Stimulated activated CD4-positive, alpha-beta T cell treated with anti-CD3 and anti-CD28 coated beads, Interleukin-1b, Interleukin-23, amount 100 ng/mL, for 24 hours (primary cell): ENCODE measurements at places on chromosomes 16 and 17.

DNA sequence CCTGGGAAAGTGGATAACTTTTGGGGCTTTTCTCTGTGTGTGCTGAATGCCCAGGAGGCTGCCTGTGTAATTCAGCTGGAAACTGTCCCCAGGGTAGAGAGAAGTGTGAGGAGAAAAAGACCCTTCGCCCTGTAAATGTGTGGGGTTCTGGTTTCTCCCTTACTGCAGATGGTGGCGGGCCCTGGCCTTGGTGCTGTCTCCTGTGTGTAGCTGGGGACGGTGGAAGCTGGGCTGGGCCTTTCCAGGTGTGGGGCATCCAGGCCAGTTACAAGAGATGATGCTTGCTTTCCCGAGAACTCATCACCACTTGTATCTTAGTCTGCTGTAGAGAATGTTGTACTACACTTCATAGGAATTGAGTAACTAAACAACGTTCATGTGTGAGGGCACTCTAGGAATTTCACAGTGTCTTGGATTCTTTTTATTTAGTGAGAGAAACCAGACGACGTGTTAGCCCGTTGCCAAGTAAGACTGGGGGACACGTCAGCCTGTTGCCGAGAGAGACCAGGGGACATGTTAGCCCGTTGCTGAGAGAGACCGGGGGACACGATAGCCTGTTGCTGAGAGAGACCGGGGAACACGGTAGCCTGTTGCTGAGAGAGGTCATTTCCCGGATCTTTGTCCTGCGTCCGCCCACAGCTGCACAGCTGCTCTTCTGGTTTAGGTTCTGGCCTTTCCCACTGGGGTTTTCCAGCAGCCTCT, 43.1 kb downstream of the TBCD start:
- DNase-seq, result no peak

DNA sequence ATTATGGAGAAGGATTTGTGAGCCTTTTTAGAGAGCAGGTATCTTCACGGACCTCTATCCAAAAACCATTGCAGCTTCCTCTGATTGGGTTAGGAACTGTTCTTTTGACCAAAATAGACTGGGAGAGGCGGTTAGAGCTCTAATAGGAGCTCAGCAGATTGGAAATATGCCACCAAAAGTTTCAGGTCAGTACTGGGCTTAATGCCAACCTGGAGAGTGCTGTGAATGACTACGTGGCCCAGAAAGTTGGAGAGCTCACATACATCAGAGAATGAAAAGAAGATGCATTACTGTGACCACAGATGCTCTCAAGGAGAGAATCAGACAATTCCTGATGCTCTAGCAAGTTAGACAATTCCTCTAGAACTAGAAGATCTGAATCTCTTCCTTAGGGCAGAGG, 86.5 kb downstream of the ABCA8 start:
- DNase-seq, result no peak

DNA sequence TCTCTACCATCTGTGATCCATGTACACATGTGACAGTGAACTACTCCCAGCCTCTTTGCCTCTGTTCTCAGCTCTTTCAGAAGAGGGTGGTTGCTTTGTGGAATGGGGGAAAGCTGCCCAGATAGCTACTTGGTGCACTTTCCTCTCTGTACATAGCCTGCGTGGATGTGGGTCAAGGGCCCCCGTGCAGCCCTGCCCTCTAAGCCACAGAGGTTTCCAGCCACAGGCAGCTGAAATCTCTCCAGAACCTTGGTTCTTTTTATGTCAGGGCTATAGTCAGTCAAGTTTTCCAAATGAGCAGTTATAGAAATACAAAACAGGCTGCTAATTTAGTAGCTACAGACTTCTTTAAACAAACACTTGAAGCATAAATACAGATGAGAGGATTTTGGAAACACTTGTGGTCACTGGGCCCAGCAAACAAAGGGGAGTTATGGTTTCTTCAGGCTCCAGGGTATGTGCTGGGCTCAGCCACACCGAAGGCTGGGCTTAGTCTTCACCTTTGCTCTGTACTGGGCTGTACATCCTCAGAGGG, 199.7 kb upstream of the ASIC2 start:
- no peak for DNase-seq

- DNase-seq, result peak; percentile 52
Measured at GRCh38 chr17:17681187-17681743, at the start of gene RAI1. Gene RAI1 (plus strand): TSS chr17:17681458. CDS start chr17:17792949, 111,491 bp downstream.

DNA sequence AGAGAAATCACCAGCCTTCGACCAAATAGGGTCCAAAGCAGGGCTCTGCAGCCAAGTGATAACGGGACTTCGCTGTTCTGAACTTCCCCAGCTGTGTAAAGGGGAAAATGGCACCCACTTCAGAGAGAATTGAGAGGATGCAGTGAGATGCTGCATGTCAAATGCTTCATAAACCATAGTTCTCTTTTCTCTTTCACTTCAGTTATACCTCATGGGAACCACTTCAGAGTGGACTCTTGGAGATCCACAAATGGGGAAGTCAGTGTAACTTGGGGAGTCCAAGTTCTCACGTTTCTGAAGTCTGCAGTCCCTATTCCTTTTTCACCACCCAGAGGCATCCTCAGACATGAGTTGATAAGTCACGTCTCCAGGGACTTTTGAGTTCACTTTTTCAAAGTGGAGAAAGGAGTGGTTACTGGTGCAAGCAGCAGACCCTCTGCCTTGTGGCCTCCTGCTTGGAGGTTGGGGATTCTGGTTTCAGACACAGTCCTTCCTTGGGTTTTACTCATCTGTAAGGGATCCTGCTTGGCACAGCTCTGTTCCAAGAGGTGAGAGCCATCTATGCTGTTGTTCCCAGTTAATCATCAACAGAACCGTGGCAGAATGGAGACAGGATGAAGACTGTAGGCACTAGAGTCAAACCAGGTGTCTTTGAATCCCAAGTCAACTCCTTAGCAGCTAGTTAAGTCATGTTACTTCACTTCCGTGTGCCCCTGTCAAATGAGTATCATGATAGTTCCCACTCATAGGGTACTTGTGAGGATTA, 123.4 kb upstream of the NOL11 start:
- DNase-seq, result no peak

DNA sequence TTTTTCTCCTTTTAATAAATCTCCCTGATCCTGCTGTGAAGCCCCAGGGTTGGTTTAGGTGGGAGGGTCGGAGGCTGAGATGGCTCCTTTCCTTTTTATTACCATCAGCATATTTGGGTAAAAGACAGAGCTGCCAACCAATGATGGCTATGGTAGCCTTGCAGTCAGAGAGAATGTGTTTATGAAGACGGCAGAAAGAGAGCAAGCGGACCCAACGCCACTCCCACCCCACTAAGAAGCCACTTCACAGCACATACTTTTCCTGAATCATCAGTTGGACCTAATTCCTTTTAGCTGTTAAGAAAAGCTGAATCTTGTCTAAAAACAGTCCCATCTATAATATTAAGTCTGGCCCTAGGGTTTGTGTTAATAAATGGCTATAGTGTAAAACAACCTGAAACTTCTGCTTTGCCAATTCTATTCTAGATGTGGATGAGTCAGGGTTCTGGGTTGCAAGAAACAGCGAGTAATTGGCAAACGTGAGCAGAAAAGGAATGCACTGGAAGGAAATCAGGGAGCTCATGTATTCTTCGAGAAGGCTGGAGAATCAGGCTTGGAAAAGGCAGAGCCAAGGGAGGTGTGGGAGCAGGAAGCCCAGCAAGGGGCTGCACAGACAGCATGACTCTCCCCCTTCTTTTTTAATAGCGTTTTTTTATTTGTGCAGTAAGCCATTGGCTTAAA, 34.0 kb upstream of the PRKCA start:
- no peak for DNase-seq

DNA sequence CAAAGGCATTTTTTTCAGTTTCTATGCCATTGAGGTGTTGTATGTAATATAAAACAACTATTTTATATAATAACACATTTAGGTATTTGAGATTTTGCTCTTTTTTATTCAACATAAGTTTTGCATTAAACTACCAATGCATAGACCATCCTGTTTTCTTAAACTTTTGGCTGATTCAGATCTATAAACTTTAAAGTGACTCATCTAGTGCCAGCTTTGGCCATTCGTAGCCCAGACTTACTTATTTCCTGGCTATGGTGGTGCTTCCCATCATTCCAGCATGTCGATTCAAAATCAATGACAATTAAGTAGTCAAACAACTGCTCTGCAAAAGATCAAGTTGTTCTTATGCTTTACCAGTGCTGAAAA, 3.1 kb downstream of the ERI2 start:
- DNase-seq, result no peak

GRCh38 chr16:55379876-55380390, 55.9 kb downstream of the IRX6 start:
- DNase-seq, result no peak

GRCh38 chr16:66959704-66960161, 1.3 kb upstream of the CES3 start:
- no peak for DNase-seq

DNA sequence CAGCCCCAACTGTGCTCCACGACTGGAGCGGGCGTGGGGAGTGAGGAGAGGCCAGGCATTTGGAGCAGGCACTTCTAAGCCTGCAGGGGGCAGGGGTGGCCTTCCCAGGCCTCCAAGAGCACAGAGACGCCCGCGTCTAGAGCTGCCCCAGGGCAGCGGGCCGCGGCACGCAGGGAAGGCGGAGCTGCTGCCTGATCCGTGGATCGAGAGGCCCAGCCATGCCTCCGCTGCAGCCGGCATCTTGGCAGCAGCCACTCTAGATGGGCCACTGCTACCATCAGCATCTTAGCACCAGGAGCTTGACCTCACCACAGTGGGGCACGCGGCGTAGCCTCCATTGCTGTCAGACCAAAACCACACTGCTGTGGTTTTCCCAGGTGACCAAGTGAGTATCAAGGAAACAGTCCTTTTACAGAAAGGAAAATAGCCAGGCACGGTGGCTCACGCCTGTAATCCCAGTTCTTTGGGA, 20.4 kb upstream of the WDR45B start:
- DNase-seq, result peak; percentile 42
